ENCODE measurements at places on chromosomes 5 and 9.

DNA sequence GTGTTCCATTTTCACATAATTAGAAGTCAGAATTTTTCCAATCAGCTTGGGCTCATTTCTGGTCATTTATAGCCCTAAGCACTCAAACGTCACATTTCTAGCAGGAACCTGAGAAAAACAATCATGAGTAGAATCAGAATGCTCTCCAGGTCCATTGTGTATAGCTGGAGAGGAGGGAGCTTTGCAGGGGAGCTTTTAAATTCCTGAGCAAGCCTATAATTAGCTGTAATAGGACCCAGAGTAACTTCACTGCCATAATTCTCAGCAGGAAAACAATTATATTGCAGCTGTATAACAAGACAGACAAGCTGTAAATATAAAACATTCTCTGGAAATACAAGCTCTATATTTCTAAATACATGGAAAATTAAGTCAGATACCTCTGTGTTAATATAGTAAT lies 637.6 kb upstream of the SGCD start:
- peak; percentile 98 for DNase-seq

DNA sequence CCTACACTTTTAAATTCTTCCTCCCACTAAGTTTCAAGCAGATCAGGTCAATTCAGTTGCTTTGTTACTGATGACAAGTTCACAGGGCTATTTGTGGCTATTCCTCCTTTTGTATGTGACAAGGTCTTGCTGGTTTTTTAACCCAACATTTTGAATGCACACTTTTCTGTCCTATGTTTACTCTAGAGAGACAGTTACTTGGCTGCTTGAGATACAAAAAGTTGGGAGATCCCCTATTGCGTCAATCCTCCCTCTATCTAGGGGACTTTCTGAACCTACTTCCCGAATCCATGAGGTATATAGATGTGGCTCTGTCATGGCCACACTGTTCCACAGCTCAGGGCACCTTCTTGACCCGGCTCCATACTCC lies 386.7 kb downstream of the NTRK2 start:
- no peak for DNase-seq

DNA sequence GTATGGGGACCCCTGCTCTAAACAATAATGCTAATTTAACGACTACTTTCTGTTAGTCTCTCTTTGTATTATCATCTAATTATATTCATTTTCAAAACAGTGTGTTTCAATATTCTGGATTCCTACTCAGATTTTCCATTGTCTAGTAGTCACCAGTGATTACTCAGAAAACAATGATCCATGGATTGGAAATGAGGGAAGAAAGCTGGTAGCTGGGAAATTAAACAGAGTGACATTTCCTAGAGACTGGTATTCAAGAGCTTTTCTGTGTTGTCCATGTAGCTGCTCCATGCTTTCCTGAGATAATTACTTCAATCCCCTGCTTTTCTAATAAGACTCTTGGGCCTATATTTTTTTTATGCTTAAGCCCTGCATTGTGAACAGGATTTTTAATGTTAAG lies 1862.1 kb upstream of the C9orf72 start:
- peak; percentile 52 for DNase-seq

DNA sequence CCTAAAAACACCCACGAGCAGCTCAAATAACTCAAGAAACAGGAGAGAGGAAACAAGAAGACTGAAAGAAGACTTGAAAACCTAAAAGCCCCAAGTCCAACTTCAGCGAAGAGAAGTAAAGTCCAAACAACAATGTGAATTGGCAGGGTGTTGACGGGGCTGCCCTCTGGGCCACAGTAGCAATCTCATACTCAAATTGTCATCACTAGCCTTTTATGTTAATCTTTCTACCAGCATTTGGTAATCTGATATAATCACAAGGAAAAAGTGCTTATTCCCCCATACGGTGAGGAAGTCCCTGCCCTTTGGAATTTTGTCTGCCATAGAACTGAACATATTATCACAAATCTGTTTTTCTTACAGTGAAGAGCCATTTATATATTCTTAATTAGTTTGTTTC lies 51.5 kb upstream of the IFNE start:
- DNase-seq: no peak

DNA sequence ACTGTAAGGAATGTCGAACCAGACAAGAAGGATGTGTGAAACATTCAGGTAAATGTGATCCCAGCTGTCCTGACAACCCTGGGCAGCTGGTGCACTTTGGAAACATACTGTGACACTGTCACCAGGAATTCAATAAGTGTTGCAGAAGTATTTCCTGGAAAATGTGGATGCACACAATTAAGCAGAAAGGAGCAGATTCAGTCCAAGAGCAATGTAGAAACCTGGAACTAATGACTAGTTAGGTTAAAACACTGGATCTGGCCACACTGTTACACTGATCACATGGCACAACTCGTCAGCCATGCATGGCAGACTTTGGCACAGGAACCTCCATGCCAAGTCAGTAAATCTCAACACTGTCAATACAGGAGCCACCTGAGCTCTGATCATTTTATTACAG lies 109.0 kb downstream of the FAM174A start:
- peak; percentile 58 for DNase-seq

- no peak for DNase-seq
Observed at GRCh38 chr5:135208555-135208902, 174.5 kb upstream of the PITX1 start.

GRCh38 chr9:118729981-118730380 lies 639.3 kb downstream of the BRINP1 start:
- DNase-seq: no peak

DNA sequence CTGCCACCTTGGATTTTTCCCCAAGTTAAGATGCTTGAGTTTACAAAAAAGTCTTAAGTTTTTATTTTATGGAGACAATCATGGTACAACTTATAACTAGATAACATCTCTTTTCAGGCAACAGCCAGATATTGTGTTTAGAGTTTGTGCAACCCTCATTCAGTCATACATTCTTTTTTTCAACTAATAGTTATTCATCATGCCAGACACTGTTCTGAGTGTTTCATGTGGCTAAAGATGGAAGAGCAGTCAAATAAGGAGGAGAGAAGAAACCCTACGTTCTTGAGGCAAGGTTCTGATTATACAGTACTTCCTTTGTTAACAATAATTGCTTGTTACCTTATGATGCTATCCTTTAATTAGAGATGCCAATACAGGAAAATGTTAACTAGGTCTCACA lies 42.1 kb upstream of the ZNF462 start:
- DNase-seq: no peak

DNA sequence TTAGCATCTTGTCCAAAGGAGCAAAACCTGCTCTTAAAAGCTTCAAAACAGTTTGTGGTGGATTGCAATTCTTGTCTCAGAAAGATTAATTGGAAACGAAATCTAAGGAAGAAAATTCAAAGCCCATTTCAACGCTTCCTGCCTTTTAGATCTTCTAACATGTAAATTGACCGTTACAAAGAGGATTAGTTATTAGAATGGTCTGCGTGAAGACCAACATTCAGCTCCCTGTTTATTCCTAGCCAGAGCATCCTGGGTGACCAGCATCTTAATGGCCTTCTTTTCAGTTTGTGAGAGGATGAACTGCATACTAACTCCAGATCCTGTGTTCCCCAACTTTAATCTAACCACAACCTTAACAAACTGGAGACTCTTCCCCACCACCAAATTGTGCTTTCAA lies 109.9 kb upstream of the SLC1A3 start:
- DNase-seq: no peak

- DNase-seq: peak; percentile 73
Observed at GRCh38 chr9:27125030-27125429, 16.0 kb downstream of the TEK start.

GRCh38 chr5:28691526-28691925 lies 1653.1 kb upstream of the CDH9 start:
- DNase-seq: no peak

DNA sequence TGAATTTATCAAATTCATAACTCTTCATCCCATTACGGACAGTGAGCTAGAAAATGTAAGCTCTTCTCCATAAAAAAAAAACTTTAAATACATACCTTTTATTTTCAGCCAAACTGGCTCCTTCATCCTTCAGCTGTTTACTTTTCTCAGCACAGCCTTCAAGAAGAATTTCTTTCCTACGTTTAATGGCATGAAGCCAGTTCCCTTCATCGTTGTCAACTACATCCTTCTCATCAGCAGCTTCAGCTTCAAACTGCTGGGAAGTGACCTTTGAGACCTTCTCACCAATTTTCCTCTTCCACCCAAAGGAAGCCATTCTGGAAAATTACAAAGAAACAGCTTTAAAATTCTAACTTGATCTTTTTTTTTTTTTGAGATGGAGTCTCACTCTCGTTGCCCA lies 9.1 kb downstream of the TTC33 start:
- DNase-seq: no peak

DNA sequence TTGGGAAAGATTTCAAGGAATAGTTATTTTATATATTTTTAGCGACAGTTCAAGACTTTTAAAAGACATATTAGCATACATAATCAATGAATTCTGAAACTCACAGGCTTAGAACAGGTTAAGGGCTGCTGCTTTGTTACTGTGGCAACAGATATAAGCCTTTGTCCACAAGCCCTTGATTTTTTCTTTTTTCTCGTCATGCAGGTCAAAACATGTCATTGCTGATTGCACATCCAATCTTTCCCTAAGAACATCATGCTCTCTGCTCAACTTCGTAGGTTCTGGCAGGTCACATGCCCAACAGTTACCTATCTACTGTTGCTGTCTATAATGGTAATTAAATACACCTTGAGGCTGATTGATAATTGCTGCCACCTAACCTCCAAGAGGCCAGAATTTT lies 172.5 kb upstream of the PTPRD start:
- DNase-seq: no peak

All from NCI-H69 (cell line).